Stimulated activated CD8-positive, alpha-beta memory T cell treated with anti-CD3 and anti-CD28 coated beads, Interleukin-7, amount 100 ng/mL, for 1 hour (primary cell): ENCODE measurements at places on chromosomes 1 and 21.

- no peak for DNase-seq
These were observed 234.4 kb downstream of the LTN1 start for GRCh38 chr21:28758042-28758882.

GRCh38 chr1:17837233-17838030 lies 82.3 kb downstream of the ACTL8 start:
- no peak for DNase-seq

- DNase-seq = no peak
These were observed 153.8 kb upstream of the HMGB4 start for GRCh38 chr1:33709783-33710718.

DNA sequence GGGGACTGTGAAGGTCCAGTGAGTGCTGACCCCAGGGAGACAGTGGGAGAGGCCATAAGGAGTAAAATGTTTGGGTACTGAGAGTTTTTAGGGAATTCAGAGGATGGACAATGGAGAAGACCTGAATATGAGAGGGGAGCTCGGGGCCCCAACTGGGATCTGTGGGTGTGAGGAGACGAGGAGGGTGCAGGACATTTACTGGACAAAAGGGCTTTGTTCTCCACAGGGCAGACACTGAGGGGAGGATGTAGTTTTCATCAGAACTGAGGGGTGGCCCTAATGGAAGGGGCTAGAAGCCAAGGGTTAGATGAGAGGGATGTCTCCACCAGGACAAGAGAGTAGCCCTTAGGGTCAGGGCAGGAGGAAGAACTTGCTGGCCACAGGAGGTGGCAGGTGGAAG lies 30.0 kb downstream of the TMCC2 start:
- no peak for DNase-seq

GRCh38 chr1:22606161-22606560 lies 30.3 kb upstream of the C1QA start:
- no peak for DNase-seq

- DNase-seq = no peak
These were observed 25.5 kb upstream of the IFNAR1 start for GRCh38 chr21:33299181-33299752.

- DNase-seq = peak; percentile 13
These were observed 18.3 kb upstream of the PLEKHA6 start for GRCh38 chr1:204377800-204378668.

DNA sequence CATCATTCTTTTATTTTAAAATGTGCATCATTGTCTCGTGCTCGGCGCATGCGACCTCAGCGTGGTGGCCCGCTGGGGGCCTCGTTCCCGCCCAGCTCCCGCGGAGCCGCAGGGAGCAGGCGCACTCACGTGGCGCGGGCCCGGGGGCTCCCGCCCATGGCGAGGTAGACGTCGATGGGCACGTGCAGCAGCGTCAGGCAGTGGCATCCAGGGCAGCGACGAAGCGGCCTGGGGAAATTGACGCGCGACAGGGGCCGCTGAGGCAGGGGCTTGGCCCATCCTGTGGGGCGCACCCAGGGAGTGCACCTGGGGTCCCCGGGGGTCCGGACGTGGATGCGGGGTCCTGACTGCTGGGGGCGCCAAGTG lies 994 bp downstream of the FAM229A start:
- DNase-seq = no peak

DNA sequence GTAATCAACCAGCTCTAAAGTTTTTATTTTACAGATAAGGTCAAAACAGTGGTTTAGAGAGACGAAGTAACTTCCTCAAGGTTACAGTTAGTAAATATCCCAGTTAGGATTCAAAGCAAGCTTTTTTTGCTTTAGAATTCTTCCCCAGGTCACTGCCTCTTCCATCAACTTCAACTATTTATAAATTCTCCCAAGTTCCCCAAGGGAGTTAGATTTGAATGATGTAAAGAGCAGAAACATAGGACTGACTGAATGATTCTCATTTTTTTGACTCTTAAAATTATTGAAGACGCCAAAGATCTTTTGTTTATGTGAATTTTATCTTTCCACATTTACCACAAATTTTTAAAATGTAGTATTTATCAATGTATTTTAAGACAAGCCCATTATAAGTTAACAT lies 4.1 kb downstream of the POGZ start:
- DNase-seq = no peak

GRCh38 chr1:166221316-166221715 lies 54.5 kb upstream of the FAM78B start:
- no peak for DNase-seq

DNA sequence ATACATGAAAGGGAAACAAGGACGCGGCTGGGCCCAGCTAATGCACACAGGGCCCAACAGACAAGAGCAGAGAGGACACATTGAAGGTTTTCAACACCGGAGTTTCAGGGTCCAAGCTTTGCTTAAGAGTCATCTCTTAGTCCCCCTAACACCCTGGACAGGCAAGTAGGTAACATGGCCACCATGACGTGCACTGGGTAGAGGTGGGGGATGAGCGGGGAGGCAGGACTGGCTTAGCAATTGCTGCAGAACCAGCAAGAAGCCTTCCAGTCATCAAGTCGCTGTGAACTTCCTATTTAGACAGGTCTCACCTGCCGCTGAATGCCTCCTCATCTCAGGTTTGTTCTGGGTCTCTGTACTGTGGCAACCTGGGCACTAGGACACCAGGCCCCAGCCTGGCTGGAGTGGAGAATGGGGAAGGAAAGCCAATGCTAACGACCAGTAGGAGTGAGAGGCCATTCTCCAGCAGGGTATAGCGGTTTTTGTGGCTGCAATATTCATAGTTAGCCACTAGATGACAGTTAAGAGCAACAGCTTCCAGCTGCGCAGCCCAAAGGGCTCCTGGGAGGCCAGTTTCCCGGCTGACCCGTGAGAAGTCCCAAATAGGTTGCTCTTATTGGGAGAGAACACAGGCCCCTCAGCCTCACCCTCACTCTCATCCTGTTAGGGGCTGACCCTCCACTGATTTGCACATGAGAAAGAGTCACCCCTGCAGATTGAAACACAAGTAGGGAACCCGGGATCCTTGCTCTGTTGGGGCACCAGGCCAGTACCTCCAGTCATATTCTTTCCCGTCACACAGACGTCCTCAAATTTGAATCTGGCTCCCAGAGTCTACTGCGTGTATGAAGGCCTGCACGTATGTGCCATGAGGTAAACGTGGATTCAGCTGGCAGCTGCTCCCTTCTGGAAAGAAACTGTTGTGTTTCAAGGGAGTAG lies 6.0 kb upstream of the PIGC start:
- DNase-seq = no peak

DNA sequence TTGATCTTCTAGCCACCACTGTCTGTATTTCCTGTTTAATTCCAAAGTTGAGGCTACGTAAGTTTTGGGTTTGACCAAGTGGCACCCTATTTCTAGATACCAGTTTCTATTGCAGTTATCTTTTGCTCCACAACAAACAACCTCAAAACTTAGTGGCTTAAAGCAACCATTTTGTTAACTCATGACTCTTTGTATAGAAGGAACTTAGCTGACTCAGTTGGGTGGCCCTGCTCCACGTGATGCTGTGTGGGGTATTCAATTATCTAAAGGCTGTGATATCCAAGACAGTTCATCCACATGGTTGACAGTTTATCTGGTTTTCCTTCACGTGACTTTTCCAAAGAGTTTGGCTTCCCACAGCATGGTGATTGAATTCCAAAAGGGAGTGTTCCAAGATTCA lies 34.8 kb downstream of the PDC start:
- DNase-seq = no peak

DNA sequence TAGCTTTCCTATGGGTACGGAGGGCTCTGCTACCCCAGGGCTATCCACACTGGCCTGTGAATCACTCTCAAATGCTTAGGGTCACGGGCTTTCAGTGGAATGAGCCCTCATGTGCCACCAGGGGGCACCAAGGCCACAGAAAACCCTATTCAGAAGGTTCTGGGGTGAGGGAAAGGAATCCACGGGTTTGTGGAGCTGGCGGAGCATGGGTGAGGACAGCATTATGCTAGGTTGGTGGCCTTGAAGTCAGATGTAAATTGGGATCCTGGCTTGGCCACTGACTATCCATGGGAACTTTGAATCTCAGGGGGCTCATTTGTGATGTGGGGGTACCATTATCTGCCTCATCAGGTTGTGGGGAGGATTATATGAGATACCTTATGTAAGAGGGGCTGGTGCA lies 5.1 kb upstream of the LAMTOR5 start:
- DNase-seq = peak; percentile 20

GRCh38 chr1:19456968-19457441 lies 28.3 kb downstream of the CAPZB start:
- no peak for DNase-seq

GRCh38 chr1:160779626-160780397 lies 16.2 kb upstream of the LY9 start:
- peak; percentile 22 for DNase-seq

DNA sequence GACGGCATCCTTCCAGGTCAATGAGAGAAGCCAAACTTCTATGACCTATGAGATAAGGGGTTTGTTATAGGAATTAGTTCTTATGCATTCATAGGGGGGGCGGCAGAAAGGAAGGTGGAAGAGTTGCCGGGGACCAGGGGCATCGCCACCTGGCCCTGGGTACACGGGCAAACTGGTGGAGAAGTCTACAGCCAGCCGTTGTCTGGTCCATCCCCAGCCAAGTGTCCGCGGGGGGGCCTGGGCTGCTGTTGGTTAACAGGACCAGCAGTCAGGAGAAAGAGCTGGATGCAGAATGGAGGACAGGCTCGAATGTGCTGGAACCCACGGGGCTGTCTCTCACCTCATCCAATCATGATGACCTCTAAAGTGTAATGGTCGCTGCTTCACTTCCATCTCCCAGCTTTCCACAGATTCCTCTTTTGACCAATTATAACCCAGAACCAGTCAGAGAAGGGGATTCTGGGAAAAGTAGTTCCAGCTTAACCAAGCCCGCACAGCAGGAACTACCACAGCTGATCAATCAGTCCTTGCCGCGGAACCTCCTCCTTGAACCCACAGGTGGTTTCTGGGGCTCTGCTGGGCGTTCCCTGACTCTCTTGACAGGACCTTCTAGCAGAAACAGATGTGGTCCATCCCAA lies 17.8 kb downstream of the TMEM51 start:
- DNase-seq = no peak

DNA sequence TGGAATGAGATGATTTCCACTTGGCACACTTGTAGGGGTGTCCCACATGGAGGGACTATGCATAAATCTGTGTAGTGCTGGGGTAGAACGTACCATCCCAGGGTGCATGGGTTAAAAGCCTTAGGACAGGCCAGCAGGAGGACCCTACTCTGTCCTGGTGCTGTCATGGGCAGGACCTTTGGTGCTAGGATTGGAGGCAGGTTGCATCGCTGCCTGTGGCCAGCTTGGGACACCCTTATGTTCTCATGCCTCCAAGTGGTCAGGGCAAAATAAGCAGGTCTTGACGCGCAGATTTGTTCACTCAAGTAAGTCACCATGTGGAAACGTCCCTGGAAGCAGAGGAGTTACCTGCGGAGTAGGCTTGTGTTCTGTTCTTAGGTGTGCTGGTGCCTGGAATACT lies 49.5 kb upstream of the RAB3GAP2 start:
- no peak for DNase-seq

DNA sequence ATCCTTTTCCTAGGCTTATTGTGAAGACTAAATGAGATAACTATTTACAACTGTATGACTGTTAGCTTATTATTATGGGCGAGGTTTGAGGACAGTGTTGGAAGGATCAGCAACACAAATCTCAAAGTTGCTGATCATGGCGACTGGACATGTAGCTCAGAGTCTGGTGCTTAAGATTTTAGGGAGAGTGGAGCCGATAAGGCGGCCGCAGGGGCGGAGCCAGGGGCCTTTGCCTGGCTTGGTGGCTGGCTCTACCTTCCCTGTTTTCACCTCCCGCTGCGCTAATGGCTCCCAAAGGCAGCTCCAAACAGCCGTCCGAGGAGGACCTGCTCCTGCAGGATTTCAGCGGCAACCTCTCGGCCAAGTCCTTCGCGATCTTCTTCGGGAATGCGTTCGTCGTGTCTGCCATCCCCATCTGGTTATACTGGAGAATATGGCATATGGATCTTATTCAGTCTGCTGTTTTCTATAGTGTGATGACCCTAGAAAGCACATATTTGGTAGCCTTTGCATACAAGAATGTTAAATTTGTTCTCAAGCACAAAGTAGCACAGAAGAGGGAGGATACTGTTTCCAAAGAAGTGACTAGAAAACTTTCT lies 45.5 kb downstream of the GIPC2 start:
- DNase-seq = no peak

- DNase-seq = no peak
These were observed 650 bp downstream of the PCNX2 start for GRCh38 chr1:233294913-233295236.

- DNase-seq = no peak
These were observed 116.2 kb upstream of the FGGY start for GRCh38 chr1:59180735-59181134.

DNA sequence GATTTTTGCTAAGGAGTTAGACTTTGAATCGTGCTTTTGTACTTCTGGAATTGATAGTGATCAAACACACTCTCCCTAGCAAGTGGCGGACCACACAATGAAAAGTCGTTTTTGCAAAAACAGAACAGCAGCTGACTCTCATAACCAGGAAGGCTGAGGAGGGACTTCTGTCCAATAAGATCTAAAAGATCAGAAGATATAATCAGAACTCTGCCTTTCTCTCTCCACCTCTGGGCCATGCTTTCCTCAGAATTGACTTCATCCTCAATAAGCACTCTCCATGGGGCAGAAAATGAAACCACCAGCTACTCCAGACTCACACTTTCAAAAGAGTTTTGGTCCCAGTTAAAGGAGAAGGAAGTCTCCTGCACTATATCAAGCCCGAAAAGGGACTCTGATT lies 55.3 kb upstream of the SAMD13 start:
- DNase-seq = no peak

DNA sequence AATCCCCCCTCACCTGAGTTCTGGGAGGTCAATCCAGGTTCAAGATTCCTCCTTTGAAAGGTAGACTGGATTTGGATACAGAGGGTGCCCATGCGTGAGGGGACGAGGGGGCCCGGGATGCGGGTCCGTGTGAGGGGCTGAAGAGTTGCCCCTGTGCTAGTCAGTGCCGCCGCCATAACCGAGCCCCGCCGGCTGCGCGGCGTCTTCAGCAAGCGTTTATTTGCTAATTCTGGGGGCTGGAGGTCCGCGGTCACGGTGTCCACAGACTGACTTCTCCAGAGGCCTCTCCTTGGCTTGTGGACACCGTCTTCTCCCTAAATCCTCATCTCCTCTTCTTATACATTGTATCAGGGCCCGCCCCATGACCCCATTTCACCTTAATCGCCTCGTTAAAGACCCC lies 20.9 kb upstream of the SAMD11 start:
- no peak for DNase-seq

DNA sequence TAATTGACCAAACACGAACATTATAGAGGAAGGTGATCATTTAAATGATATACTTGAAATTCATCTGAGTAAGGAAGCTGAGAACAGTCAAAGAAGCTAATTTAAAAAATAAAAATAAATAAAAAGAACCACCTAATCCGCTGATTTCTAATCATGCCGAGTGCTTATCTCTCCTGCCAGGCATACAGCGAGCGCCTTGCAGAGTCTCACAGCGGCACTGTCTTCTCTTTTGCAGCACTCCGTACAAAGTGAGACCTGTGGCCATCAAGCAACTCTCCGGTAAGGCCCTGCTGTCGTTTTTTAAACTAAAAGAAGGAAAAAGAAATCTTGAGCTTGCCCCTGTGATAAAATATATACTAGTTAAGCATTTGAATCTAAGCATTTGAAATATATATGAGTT lies 45.3 kb downstream of the PDE9A start:
- DNase-seq = no peak

GRCh38 chr1:225146478-225146877 lies 217.0 kb downstream of the DNAH14 start:
- DNase-seq = no peak

GRCh38 chr1:167836197-167836596 lies 77.7 kb downstream of the ADCY10 start:
- DNase-seq = no peak

- DNase-seq = no peak
These were observed 1.2 kb downstream of the ARHGEF11 start for GRCh38 chr1:157044326-157044725.
